ENCODE measurements at places on chromosomes 4 and X. TPM values are rescaled to one million over a fixed set of nuclear protein-coding genes. Genes with fewer than 3 reads are reported as not detected.

Gene SYP
- polyA plus RNA-seq = 1.5 TPM

Gene NEIL3
- polyA plus RNA-seq = 6.5 TPM

Gene TMEM150C
- polyA plus RNA-seq = 30.1 TPM

Gene CLDN22
- 0.77 TPM for polyA plus RNA-seq

- no peak for DNase-seq
These were observed 23.0 kb upstream of the BCORL1 start for GRCh38 chrX:129959493-129959832.

DNA sequence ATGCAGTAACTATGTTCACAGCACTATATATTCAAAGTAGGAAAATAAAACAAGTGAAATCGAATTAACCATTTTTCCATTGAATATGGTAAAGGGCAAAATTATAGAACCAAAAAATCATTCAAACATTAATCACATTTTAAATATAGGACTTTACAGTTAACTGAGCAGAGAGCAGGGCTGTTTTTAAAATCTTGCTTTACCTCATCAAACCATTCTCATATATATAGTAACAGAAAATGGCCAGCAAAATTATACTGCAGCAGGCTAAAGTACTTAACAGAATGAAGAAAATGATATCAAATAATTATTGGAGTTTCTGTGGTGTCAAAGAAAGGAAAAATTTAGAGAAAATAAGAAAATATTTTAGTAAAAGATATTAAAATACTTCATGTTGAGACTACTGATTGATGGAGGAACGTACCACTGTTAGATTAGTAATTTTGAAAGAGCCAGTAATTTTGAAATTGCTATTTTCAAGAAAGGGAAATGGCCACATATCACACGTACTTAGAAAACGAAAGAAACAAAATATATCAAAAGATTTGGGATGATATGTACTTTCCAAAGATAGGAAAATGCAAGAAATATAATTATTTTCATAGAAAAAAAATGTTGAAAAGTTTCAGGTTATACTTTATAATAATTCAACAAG, 813.7 kb downstream of the DMD start:
- no peak for DNase-seq

- DNase-seq = no peak
These were observed 103.5 kb upstream of the OTUD4 start for GRCh38 chr4:145283909-145284308.

DNA sequence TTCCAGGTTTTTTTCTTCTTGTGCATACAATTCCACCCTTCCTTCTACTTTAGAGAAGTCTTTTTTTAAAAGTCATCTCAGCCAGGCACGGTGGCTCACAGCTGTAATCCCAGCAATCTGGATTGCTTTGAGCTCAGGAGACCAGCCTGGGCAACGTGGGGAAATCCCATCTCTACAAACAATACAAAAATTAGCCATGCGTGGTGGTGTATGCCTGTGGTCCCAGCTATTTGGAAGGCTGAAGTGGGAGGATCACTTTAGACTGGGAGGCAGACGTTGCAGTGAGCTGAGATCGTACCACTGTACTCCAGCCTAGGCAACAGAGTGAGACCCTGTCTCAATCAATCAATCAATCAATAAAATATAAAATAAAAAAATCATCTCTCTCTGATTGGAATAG, 14.8 kb downstream of the ELOVL6 start:
- no peak for DNase-seq
